Activated CD4-positive, CD25-positive, alpha-beta regulatory T cell treated with anti-CD3 and anti-CD28 coated beads, Interleukin-2, amount 50 U/mL, for 72 hours (primary cell): ENCODE measurements at places on chromosomes 2 and 18.

DNA sequence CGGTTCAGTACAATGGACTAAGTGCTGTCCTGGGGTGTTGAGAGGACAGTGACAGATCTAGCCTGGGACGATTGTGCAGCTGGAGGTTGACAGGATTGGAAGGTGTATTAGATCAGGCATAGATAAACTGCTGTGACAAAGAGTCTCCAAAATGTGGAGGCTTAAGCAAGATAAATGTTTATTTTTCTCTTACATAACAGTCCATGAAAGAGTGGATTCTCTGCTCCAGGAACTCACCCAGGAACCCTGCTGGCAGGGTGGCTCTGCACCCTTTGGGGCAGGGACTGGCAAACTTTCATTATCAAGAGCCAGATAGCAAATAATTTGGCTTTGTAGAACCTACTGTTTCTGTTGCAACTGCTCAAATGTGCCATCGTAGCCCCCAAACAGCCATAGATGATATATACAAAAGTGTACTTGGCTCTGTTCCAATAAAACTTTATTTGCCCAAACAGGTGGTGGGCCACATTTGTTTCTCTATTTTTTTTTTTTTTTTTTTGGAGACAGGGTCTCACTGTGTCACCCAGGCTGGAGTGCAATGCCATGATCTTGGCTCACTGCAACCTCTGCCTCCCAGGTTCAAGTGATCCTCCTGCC lies 9.7 kb downstream of the HRH4 start:
- DNase-seq: no peak

DNA sequence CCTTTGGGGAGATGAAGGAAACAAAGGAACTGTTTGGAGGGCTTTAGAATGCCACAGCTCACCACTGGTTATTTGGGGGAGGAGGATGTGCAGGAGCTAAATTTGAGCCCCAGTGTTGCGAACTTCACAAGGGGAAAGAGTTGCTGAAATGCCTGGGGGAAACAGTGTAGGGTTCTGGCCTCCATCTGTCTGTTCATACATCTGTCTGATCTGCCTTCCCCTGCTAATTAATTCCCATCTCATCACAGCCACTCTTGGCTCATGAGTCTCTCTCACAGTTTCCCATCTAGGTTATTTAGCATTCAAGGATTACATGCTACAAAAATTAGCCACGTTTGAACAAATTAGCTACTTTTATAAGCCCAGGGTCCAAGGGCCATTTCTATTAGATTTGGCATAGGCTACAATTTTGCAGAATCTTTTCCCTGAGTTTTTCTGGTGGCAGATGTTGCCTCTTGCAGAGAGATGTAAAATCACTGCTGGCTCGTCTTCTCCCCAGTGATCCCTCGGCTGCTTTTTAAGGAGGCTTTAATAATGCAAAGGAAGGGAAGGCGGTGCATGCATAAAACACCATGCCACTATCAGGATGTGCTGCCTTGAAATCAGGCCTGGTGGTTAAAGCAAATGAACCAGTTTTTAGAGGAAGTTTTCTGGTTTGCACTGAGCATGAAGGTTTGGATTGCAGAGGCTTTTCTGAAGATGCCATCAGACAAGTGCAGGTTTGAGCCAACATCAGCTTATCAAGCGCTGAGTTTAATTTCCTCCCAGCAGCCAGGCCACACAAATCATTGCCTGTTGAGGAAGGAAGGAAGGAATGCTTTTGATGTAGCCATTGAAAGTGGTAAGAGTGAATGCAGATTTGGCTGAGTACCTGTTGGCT lies 35.0 kb downstream of the ADD2 start:
- no peak for DNase-seq

DNA sequence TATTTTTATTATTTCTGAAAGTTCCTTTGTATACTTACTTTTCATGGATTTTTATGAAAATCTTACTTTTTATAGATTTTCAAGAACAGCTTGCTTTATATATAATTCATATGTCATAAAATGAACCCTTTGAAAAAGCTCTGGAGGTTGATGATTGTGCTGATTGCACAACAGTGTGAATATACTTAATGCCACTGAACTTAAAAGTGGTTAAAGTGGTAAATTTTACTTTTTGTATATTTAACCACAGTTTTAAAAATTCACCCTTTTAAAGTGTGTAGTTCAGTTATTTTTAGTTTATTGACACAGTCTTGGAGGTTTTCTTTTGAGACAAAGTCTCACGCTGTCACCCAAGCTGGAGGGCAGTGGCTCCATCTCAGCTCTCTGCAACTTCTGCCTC lies 8.4 kb downstream of the SANBR start:
- no peak for DNase-seq

GRCh38 chr18:79071037-79071436 lies 1.8 kb downstream of the ATP9B start:
- no peak for DNase-seq

GRCh38 chr18:48222118-48222517 lies 187.1 kb downstream of the ZBTB7C start:
- no peak for DNase-seq

- DNase-seq: no peak
Measured at GRCh38 chr2:73285159-73285739, 971 bp upstream of the FBXO41 start.

- DNase-seq: no peak
Measured at GRCh38 chr2:47558116-47558767, 155.3 kb downstream of the MSH2 start.

- DNase-seq: no peak
Measured at GRCh38 chr2:206189691-206190090, 30.0 kb downstream of the EEF1B2 start.

- DNase-seq: no peak
Measured at GRCh38 chr2:158756976-158757375, 38.1 kb upstream of the DAPL1 start.

- DNase-seq: no peak
Measured at GRCh38 chr2:155412598-155412997, 714.1 kb downstream of the KCNJ3 start.

DNA sequence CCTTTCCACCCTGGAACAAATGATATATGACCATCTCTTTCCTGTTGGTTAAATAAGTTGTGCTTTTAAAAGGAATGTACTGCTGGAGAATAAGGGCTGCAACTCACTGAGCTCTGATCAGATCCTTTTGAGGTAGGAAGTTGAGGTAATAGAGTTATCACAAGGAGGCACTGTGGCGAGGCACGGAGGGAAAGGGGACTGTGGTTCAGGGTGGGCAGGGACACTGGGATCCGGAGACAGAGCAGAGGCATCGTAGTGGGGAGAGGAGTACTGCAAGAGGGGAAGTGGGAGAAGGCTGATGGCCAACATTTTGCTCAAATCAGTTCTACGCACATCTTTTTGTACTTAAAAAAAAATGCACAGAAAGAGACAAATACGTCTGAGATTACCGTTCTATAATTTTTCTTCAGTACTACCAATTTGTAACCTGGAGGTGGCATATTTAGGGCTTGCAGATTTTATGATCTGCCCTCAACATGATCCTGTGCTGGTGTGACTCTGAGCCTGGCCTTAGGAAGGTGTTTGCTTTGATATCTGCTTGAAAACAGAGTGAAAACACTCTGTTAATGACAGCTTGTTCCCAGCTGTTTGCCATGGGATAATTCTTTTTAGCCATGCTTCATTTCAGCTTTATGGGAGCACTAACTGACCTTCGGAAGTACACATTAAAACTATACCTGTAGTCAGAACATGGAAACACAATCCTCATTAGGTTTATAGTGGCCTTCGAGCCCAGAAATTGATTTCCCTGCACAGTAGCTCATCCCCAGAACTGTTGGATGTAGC lies 168.1 kb downstream of the KCNE4 start:
- no peak for DNase-seq

DNA sequence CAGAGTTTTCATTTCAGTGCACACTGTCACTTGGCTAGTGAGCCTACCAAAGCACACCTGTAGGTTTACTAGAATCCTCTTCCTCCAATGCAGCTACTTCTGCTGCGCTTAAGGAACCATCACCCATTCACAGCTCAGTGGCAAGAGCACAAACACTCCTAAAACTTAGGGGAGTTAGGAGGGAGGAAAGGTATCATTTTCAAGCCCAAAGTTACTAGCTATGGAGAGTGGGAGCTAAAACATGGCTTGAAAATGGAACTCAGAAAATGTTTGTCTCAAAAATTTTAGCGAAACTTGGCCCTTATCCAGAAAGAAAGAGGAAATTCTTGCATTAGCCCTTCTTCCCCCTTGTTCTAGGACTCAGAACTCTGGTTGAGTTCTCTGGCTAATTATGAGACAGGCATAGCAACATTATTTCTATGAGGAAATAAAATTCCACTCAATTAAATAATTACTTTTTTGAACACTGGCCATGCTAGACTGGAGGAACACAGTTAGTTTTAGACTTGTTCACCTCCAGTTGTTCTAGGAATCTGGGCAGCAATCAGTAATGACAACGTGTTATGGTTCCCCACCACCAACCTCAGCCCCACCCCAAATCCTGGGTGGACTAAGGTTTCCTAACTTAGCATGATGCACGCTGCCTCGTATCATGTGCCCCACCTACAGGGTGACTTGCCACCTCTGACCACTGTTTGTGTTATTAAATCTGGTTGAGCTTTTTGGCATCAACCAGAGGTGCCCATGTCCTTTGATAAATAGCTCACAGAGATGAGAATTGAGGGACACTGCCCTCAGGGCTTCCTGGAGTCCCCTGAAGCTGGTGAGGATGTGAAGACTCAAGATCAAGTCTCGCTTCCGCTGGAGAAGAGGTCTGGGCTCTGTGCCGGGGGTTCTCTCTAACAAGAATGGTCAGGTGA lies 32.8 kb downstream of the LPIN2 start:
- no peak for DNase-seq

GRCh38 chr2:54271843-54272627 lies 16.0 kb upstream of the TSPYL6 start:
- DNase-seq: no peak

GRCh38 chr2:60534052-60534685 lies 19.3 kb downstream of the BCL11A start:
- DNase-seq: no peak

- no peak for DNase-seq
Measured at GRCh38 chr18:78640246-78640995, 339.2 kb upstream of the SALL3 start.

DNA sequence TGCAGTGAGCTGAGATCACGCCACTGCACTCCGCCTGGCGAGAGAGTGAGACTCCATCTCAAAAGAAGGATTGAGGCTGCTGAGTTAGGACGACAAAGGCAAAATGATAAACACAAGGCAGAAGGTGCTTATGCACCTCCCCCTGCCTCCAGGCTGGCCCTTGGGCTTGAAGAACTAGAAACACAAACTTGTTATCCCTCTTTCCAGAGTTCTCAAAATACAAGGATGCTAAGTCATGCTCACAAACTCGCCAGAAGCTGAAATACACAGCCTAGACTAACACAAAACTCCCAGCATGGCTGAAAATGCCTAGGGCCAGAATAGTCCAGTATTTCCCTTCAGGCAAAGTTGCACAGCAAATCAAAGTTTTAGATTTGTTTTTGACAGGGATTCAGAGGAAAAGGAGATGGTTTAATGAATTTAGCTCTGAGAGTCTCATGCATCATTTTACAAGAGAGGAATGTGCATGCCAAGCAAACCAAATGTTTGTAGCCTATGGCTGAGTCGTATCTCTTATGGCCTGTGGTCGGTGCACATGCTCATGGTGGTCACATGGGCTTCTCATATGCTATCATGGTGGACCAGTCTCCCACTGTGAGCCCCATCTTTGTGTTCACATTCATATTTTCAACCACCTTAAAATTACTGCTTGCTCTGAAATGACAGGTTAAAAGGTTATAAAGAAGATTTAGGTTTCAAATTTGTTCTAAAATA lies 16.2 kb upstream of the MREG start:
- DNase-seq: no peak

DNA sequence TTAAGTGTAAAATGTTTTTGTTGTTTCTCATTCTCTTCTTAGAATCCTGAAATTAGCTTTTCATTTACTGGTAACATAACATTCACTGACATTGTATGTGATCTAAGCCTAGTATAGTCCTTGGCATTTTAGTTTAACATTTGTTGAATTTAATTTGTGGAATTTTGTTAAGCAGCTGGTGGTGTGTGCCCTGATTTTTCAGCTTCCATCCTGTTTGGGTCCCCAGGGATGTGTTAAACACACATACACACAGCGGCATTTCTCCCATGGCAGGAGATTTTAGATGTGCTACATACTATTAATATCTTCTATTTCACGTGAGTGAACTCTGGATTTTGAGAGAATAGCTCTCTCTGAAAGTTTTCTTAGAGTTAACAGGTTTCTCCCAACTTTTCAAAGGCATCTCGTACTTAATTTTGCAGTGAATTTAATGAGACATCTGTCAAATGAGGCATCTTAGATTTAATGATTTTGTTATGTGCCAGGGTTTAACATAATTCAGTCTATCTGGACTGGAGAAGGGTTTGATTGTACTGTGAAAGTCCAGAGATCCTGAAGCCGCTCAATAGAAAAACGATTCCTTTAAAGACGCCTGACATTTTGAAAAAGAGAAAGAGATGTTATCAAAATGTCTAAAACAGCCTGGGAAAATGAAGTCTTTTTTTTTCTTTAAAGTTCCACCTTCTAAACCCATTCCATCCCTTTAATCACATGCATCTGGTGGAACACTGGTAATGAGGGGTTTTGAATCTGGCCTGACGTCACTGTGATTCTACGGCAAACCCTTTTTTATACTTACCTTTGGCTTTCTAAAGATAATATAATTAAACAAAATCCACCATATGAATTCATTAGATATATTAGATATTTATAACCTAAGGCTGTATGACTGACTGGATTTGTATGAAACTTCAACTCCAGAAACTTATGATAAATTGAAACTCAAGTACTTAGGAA lies 6.8 kb downstream of the PHLPP1 start:
- no peak for DNase-seq

- no peak for DNase-seq
Measured at GRCh38 chr18:60893355-60894097, 439.7 kb upstream of the CDH20 start.

- DNase-seq: no peak
Measured at GRCh38 chr2:118627156-118627555, 220.3 kb downstream of the EN1 start.

DNA sequence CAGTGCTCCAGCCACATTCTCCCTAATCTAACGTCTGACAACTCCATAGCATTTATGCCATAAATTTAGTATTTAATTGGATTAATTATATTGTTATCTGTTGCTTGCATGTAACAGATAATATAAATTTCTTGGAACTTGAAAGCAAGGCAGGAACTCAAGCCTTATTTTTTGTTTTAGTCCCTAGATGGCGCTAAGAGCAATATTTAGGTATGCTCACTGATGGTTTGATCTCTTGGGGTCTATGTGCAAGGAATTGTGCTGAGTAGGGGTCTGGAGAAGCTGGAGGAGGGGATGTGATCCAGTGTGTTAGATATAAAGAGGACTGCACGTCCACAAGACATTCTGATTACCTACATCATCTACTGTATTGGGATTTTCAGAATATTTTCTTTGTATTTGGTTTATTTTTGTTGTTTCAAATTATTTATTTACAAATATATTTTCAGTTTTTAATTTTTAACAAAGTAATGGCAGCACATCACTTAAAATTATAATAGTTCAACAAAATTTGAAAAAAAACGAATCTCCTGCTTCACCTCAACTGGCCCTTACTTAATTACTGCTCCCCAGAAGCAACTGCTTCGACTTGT lies 32.8 kb downstream of the KATNAL2 start:
- DNase-seq: no peak

GRCh38 chr2:34096562-34097171 lies 497.6 kb upstream of the FAM98A start:
- DNase-seq: peak; percentile 31

- no peak for DNase-seq
Measured at GRCh38 chr2:1594123-1594372, 150.3 kb downstream of the PXDN start.

GRCh38 chr18:47172476-47172875 lies 3.7 kb downstream of the IER3IP1 start:
- no peak for DNase-seq
